Bronchus fibroblast of lung (primary cell): ENCODE measurements at places on chromosomes 7 and 10. TPM values are rescaled to one million over a fixed set of nuclear protein-coding genes. Genes with fewer than 3 reads are reported as not detected.

The ST8SIA6 gene
- total RNA-seq: 0.67 and 0.74 TPM in 2 replicates

The CNNM2 gene
- 1.7 and 1.9 TPM in 2 replicates for total RNA-seq

The SCART1 gene
- total RNA-seq: 0.15 and 0.34 TPM in 2 replicates

The SCRN1 gene
- total RNA-seq: 68.8 and 73.1 TPM in 2 replicates

The IL6 gene
- total RNA-seq: 0.17 and 1.0 TPM in 2 replicates

The NRP1 gene
- total RNA-seq: 131 and 147 TPM in 2 replicates

The MRLN gene
- total RNA-seq: not detected in 2 replicates

The MYL7 gene
- not detected in 2 replicates for total RNA-seq

The PAPOLB gene
- not detected in 2 replicates for total RNA-seq
